ENCODE measurements at places on chromosomes 5 and 9.
A peak's percentile ranks its signal among the peaks of the same experiment; 100 is the strongest.

DNA sequence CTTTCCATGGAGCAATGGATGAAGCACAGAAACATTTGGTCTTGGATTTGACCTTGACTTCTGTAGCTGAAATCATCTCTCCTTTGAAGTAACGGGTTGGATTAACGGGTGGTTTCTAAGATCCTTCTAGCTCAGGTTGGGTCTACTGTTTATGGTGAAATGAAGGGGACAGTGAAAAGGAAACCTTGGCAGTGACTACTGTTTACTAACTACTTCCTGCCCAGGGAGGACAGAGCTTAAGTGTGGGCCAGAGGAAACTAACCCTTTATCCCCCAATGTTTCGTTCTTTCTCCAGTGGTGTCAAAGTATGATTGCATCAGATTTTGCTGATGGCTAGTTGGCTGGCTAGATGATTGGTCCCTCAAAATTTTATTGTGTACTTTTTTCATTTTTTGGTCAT, 22.2 kb downstream of the SKP2 start:
- no peak for DNase-seq

GRCh38 chr9:89544279-89544661, 46.4 kb upstream of the SEMA4D start:
- DNase-seq, result no peak

GRCh38 chr5:112372543-112372942, 46.5 kb downstream of the EPB41L4A start:
- no peak for DNase-seq

DNA sequence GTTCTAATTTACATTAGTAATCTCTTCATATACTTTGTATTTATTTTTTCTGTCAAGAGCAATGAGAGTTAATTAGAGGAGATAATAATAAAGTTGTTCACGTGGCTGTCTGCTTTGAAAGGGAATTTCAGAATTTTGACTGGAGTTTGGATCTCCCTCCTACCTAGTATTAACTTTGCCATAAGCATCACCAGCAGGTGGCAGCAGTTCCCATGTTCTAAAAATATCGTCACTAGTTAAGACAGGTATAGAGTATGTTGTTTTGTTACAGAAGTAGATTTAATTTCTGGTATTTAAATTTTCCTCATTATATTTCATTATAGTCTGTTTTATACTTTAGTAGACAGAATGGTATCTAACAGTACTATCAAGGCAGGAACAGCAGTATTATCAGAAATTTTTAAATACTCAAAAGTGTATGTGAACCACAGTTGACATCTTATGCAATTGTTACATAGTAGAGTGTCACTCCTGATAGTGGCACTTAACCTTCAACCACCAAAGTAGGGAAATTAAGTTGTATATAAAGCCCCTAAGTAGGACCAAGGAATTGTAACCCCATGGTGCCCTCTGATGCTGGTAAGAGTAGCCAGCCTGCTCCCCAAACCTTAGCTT, 20.4 kb downstream of the GNPDA1 start:
- peak; percentile 60 for DNase-seq

DNA sequence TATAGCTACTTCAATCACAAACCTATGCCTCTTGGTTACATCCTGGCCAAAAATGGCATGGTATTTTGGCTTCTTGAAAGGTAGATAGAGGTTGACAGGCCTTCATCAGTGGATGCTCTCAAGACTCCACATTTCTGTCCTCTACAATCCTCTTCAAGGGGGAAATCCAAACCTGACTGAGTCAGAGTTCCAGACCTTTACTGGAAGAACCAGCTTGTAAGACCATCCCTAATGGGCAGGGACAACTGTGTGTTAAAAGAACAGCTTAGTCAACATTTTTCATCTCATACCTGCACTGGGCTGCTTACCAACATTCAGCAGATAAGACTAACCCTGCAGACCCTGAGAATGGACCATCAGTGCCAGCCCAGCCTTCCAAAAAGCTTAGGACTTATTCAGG, 155.7 kb downstream of the CDK5RAP2 start:
- DNase-seq, result no peak

GRCh38 chr5:146766013-146766412, 112.5 kb downstream of the PPP2R2B start:
- DNase-seq, result no peak

GRCh38 chr5:34998058-34998789, 49.5 kb downstream of the AGXT2 start:
- no peak for DNase-seq

DNA sequence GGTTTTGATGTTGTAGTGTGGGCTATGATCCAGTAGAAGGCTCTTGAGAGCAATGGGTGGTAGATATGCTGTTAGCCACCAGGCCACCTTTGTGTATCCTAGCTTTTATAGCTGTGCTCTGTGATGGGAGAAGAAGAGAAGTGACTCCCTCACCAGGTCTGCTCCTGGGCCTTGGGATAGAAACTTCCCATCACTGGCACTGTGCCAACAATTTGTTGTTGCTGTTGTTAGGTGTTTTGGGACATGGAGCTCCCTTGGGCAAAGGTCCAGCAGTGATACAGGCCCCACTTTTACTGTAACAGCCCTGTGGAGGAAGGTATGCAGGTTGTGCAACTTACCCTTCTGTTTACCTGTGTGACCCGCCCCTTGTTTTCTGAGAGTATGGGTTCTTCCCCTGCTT, 570.9 kb upstream of the GRIN3A start:
- DNase-seq, result no peak

DNA sequence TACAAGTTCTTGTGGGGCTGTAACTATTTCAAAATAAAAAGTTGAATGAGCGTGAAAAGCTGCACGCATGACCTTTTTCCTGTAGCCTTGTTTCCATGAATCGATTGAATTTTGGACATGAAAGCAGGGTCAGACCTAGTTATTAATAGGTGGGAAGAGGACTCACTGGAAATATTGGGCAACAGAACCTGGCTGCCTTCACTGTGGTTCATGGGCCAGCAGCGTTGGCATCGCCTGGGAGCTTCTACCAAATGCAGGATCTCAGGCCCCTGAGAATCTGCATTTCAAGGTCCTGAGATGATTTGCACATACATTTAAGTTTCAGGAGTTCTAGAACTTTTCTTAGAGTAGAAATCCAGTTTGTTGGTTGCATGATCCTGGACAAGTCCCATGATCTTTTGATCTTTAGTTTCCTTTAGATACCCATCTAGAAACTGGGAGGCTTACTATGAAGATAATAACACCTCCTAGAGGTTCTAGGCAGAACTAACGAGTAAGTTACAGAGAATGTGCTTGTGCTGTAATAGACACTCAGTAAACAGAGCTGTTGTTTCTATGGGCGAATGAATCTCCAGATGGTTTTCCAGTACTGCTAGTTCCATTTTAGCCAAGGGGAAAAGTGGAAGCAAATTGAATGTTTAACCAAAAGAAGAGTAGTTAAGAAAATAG, 12.4 kb downstream of the ANKRD33B start:
- DNase-seq, result no peak

DNA sequence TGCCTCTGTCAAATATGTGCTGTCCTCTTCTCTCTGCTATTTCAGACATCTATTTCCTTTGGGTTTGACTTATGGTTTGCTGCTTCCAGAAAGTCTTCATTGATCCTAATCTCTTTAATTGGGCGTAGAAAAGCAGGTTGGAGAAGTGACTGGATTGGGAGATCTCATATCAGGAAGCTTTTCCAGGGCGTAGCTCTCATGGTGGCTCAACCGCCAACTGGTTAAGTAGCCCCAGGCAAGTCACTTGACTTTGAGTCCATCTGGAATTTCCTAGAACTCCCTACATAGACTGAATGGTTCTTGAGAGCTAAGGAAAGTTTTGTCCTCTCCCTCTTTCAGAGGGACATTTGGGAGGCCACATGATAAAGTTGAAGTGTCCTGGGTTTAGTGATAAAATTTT, 192.3 kb upstream of the GLRA1 start:
- DNase-seq, result no peak

DNA sequence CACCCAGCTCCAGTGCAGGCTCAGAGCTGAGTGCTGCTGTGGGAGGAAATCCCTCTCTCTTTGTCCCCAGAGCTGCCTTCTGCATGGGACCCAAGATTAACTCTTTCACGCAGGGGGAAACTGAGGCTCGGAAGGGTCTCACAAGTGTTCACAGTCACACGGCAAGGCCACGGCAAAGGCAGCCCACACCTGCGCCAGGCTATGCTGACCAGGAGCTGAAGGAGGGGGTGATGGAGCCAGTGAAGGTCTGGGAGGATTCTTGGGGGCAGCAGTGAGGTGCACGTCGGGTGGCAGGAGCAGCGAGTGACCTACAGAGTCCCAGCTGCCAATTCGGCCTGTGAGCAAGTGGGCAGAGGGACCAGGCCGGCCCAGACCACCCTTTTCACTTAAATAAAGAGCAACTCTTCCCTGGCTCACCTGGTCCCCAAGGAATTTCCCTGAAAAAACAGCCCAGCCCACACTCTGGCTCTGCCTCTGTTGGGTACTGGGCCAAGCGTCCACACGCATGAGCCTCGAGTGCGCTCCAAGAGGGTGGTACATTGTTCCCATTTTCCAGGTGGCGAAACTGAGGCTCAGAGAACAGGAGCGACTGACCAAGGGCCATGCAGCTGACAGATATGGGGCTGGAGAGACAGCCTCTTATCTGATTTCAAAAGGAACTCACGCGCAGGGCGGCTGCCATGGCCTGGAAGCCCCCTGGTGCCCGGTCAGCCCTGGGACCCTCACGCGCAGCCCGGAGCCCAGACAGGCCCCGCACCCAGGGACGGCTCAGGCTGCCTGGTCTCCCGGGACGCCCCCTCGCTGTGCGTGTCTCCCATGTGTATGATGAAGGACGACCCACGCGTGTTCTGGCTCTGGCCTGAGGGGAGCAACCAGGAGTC, 28.2 kb downstream of the SARDH start:
- DNase-seq, result no peak

DNA sequence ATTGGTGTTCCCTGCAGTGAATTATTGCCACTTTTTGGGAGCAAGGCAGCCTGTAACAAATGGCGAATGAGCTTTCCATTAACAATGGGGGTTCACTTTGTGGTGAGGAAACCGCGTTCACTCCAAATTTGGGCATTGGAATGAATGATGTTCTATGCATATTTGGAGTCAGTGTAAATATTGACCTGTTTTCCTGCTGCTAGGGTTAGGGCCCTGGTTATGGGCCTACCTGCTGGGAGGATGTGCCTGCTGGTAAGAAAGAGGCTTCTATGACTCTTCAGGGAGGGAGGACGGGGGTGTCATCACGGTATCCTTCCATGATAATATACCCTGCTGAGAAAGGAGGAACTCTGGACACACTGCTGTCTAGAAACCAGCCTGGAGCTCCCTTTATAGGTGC, 29.0 kb downstream of the C9orf50 start:
- DNase-seq, result no peak

DNA sequence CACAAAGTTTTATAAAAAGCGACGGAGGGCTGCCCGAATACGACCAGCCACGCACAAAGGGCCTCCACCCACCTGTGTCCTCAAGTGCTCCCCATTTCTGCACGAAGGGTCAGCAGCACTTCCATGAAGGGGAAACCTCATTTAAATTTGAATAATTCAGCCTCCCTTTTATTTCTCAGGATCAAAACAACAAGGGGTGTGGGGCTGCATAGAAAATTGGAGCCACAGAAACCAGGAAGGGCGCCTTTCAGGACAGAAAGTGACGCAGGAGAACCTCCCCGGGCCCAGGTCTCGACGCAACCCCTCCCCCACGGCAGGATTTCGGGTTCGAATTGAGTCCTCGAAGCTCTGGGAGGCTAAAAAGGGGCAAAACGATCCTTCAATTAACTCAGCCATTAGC, 2.1 kb downstream of the NRARP start:
- DNase-seq, result no peak

GRCh38 chr5:103919506-103919905, 356.9 kb upstream of the NUDT12 start:
- DNase-seq, result no peak
